ENCODE measurements at places on chromosomes 4 and X.

DNA sequence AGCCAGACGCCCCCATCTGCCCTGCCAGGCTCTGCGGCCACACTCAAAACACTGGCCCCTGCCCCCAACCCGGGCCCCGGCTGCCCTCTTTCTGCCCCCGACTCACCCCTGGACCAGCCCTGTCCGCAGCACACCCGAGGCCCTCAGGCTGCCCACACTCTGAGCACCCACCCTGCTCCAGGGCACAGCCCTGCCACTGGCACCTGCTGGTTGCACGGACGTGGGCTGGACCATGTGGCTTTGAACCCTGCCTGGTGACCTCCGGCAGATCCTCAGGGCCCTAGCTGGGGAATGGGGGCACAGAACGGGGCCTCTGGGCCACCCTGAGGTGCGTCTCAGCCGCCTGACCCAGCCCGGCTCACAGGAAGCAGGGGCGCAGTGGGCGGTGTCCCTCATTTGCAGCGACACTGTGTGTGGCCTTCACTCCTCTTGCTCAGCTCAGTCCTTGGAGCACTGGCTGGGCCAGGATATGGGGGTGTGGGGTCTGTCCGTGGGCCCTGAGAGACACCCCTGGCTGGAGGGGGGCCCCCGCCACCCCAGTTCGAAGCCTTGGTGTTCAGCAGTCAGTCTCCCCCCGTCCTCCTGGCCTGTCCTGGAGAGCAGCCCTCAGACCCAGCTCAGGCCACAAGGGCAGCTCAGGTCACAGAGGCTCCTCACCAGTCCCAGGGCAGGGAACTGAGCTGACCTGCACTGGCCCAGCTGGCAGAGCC, 73.2 kb downstream of the FAM53A start:
- DNase-seq, result no peak

GRCh38 chrX:36650622-36651021, 357.5 kb upstream of the FAM47C start:
- DNase-seq, result no peak

DNA sequence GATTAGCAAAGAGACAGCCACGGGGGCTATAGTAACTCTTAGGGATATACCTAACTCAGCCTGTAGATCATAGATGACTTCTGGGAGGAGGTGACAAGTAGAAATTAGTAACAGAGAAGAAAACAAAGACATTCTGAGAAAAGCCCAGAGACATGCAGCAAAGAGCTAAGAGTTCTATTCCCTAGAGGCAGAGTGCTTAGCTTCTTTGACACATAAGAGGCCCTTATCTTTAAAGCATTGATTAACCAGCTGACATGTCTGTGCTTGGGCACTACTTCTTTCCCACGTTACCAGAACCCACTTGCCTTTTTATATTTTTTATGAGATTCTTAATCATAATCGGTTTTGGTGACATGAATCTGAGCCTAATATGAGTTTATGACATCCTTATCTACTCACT, 179.5 kb downstream of the GABRB1 start:
- no peak for DNase-seq

GRCh38 chrX:151815398-151815797, 80.9 kb downstream of the CNGA2 start:
- DNase-seq, result no peak

GRCh38 chr4:140861359-140862176, 105.4 kb upstream of the TBC1D9 start:
- DNase-seq, result peak; percentile 80

DNA sequence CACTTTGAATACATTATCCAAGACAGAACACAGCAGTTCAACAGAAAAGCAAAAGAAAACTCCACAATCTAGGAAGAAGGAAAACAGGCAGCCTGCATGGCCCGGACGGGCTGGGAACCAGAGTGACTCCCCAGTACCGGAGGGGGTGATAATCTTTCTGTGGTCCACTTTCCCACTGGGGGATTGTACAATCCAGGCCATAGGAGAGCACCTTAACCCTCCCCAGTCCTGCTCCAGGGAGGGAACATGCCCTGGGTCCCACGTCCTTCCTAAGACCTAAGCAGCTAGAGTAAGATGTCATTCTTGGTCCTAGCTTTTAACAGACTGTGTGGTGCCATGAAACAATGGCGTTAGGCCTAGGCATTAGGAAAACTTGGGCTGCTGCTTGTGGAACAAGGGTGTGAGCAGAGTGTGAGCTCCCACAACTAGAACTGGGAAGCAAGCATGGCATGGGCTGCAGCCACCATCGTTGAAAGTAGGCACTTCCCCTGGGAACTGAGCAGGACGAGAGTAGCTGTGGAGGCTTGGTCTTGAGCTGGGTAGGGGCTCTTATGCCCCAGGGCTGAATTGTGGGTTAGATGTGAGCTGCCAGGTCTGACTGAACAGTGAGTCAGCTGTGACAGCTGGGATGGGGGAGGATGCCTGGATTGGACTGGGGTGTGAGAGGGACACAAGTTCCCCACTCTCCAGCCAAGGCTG, 42.4 kb downstream of the NAT8L start:
- DNase-seq, result no peak

- DNase-seq, result no peak
Observed at GRCh38 chr4:8114456-8115202, 44.0 kb downstream of the ABLIM2 start.

- DNase-seq, result no peak
Observed at GRCh38 chr4:48909697-48910096, 3.1 kb upstream of the OCIAD2 start.

DNA sequence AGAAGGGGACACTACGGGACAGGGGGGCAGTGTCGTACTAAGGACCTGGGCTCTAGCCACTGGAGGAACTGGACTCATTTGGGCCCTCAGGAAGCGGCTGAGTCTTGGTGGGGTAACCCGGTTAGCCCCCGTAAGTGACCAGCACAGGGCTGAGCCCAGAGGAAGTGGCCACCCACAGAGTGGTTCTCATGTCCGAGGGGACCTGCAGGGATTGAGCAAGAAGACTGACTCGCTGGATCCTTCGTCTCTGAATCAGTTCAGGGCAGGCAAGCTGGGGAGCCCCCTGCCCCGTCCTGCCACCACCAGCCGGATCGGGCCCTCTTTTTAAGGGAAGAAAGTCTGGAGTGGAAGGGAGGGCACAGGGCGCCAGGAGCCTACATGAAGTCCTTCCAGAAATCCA, 719 bp upstream of the BGN start:
- DNase-seq, result no peak

GRCh38 chr4:186010821-186011220, 58.1 kb upstream of the TLR3 start:
- DNase-seq, result no peak

- peak; percentile 51 for DNase-seq
Observed at GRCh38 chr4:173362666-173363065, 8.1 kb upstream of the SAP30 start.

DNA sequence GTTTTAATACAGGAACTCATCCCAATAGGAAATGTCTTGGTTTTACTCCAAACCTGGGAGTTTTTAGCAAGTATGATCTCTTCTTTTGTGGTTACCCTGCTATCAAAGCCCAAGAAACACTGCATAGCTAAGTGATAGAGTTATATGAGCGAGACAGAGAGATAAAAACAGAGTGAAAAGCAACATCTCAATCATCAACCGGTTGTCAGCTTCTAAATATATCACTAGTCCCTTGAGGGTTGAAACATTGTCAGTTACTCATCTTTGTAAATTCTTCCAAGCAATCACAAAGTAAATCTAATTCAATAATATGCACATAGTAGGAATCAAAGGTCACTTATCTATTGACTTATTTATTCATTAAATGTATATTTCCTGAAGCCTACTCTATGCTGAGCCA, 483.9 kb downstream of the IDS start:
- DNase-seq, result no peak

DNA sequence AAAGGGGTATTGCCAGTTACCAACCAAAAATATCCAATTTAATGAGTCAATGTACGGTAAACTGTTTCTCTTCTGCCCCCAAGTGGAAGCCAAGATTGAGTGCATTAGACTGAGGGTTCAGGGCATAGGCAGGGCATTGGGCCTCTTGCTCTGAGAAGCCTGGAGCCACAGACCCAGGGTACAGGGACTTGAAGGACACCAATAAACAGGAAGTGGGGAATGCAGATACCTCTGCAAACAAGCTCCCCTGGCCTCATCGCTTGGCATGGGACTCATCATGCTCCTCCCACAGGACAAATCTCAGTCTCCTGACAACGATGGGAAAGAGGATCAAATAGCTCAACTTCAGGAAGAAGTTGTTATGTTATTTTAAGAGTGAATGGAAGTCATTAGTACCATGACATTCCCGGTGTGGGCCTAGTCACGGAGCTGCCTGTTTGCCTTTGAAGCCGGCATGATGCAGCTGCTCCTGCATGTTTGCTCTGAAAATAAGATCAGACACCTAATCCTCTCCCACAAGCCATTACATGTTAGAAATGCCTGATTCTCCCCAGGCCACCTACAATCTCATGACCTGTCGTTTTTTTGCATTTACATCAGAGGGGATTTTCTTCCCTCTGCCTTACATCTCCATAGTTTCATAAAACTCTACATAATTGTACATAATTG, 224.2 kb downstream of the RCHY1 start:
- DNase-seq, result peak; percentile 87

- DNase-seq, result peak; percentile 73
Observed at GRCh38 chrX:110944751-110945675, 149.4 kb upstream of the CHRDL1 start.

- no peak for DNase-seq
Observed at GRCh38 chr4:183540410-183541009, 35.7 kb downstream of the ING2 start.

DNA sequence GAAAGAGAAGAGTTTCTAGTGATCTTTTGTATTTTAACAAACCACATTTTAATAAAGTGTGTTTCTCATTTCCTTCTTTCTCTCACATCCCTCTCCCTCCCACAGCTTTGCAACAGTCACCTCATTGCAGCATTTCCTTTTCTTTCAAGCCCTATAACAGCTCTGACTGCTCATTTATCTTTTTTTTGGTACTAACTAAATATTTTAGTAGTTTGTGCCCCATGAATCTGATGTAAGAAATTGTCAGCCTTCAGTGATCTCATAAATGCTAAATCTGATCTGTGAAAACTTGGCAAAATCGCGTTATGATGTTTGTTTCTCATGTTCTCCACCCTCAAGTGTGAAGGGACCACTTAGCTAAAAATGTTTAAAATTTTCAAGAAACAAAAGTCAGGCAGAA, 258.5 kb upstream of the SLIT2 start:
- no peak for DNase-seq

GRCh38 chr4:115090483-115091075, 22.8 kb downstream of the NDST4 start:
- peak; percentile 72 for DNase-seq

- DNase-seq, result no peak
Observed at GRCh38 chrX:389021-389441, 2.3 kb upstream of the PPP2R3B start.

DNA sequence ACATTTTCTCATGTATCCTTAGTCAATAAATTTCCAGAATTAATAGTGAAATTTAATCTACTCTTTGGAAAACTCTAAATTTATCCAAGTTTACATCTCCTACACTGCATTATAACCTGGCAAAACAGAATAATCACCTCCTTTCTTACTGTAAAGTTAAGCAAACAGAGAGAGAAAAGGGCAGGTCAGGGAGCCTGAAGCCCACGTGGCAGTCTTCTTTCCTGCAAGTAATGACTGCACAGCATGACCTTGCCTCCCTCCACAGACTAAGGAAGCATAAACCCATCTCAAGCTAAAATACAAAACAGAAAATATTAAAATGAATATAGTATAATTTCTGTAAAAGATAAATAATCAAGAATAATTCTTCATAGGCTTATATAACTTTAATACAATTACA, 1153.0 kb downstream of the C4orf33 start:
- DNase-seq, result peak; percentile 73

DNA sequence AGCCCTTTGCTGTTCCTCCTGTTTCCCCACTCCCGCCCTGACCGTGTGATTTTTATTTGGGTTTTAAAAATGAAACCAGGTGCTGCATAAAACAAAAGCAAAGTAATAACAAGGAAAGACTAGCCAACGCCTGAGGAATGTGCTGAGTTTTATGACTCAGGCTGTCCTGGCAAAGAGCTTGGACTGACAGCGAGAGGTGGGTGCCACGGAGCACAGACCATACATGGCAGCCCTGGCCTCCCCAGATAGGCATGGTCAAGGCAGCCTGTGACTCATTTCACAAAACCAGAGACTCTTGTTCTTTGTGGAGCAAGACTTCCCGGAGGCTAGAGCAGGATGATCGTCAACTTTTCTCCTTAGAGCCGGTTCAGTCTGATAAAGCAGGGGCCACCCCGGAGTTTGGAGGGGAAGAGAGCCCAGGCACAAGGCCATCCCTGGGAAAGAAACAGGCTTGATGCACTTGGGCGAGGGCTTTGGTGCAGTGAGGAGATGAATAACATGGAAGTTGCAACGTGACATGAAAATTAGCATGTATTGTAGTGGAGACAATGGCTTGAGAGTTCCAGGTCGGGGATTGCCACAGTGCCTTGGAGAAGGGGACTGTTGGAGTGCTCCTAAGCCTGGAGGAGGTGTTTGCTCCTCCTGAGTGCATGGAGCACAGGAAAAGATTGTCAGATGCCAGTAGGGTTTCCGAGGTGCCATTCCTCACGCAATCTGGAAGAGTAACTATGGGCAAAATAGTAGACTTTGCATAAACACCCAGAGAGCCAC, 54.8 kb downstream of the C4orf51 start:
- no peak for DNase-seq

GRCh38 chr4:170978990-170979389, 834.2 kb upstream of the GALNTL6 start:
- no peak for DNase-seq

DNA sequence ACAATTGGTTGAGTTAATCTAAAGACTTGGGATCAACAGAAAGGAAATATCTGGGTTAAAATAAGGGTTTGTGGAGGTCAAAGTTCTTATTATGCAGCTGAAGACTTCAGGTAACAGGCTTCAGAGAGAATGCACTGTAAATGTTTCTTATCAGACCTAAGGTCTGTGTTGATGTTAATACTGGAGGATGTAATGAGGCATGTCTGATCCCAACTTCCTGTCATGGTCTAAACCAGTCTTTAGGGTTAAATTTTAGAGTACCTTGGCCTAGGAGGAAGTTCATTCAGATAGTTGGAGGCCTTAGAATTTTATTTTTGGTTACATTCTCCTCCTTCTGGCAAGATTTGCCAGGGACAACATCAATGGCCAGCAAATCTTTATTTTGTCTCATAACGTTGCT, 72.1 kb upstream of the GC start:
- no peak for DNase-seq

DNA sequence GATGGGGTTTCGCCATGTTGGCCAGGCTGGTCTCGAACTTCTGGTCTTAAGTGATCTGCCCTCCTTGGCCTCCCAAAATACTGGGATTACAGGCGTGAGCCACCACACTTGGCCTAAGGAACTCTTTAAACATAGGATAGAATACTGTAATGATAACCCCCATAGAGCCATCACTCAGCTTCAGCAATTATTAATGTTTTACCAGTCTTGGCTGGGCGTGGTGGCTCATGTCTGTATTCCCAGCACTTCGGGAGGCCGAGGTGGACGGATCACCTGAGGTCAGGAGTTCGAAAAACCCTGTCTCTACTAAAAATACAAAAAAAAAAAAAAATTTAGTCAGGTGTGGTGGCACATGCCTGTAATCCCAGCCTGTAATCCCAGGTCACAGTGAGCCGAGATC, 15.1 kb downstream of the EIF2S3 start:
- DNase-seq, result no peak
